ENCODE measurements at places on chromosomes 5 and 9.
A peak's percentile ranks its signal among the peaks of the same experiment; 100 is the strongest.

GRCh38 chr9:129665389-129665775 is at the start of gene PRRX2:
PRRX2 (plus strand) TSS chr9:129665647; CDS start chr9:129665868, 221 bp downstream.
- DNase-seq: no peak

GRCh38 chr9:108655818-108656217 is 200.0 kb downstream of the ACTL7B start:
- no peak for DNase-seq

GRCh38 chr9:110923601-110924000 is 114.7 kb downstream of the LPAR1 start:
- DNase-seq: no peak

DNA sequence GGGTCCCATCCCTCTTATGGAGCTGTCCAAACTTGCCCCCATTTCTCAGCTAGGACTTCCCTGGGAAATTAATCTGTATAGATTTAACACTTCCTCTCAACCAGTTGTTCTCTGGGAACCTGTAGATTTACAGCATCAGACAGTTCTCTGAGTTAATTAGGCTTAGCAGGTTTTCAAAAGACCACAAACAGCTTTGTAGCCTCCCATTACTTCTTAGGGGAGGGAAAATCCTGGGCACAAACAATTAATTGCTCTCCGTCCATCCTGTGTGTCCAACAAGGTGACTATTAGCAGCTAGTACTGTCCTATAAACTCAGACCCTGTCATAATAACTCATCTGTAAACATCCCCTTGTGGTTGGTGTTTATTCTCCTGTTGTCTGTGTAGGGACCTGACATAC is 197.9 kb downstream of the GOLPH3 start:
- DNase-seq: no peak

GRCh38 chr9:69465473-69465872 is 140.5 kb downstream of the ENTREP1 start:
- DNase-seq: no peak

DNA sequence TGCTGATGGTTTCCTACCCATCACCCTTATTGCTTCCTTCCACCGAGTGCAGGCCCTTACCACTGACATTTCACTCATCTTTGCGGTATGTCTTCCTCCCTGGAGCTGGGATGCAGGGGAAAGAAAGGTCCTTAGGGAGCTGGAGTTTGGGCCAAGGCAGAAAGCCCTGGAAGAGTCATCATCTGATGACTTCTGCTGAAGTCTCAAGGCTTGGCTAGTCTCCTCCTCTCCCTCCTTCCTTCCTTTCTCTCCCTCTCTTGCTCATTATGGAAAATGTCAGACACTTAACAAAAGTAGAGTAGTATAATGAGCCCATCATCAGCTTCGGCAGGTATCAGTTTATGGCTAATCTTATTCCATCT is 40.0 kb downstream of the LARP1 start:
- no peak for DNase-seq

GRCh38 chr5:33309068-33309467 is 131.7 kb upstream of the TARS1 start:
- no peak for DNase-seq

GRCh38 chr5:143214458-143214857 is 189.0 kb downstream of the NR3C1 start:
- DNase-seq: no peak

- DNase-seq: no peak
These were observed 68.8 kb downstream of the JAKMIP2 start for GRCh38 chr5:147713550-147714295.

DNA sequence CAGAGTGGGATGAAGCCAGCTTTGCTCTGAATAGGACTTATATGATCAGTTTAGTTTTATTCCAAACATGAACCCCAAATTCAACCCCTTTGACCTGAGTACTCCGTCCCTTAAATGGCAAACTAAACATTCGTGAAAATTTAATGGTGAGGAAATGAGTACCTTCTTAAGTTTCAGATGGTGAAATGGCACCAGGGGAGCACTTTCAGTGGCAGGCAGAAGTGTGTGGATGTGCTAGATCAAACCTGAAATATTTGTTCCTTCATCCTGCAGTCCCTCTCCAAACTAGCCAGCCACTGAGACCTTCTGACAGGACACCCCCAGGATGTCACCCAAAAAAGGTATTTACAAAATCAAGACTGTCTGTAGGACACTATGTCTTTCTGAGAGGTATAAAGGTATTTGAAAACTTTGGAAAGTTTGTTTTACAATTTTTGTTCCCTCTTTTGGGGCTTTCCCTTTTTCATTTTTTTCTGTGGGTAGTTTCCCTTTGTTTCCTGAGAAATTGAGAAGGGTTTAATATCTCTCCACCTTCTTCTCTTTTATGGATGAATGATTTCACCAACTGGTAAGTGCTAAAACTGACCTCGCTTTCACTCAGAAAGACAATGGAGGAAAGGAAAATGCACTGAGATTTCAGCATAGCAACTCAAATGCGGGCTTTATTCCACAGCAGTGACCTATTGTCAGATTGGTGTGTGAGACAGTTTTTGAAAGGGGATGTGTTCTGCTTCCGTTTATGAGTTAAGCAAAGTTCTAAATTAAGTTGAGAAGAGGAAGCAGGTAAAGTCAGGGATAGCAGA is 127.1 kb downstream of the TMC1 start:
- peak; percentile 11 for DNase-seq

- DNase-seq: no peak
These were observed 5.9 kb upstream of the TRPM3 start for GRCh38 chr9:71127301-71127700.
